Stimulated activated memory B cell treated with anti-CD40 and anti-IgM and Interleukin-4, amounts not matched to agents 10 μg/mL and 1 μg/mL and 100 μg/mL, for 72 hours (primary cell): ENCODE measurements at places on chromosomes 2 and 18.

GRCh38 chr2:145591109-145591809 lies 1071.3 kb upstream of the ZEB2 start:
- no peak for ATAC-seq

GRCh38 chr18:53056064-53056463 lies 716.1 kb downstream of the DCC start:
- ATAC-seq, result no peak

DNA sequence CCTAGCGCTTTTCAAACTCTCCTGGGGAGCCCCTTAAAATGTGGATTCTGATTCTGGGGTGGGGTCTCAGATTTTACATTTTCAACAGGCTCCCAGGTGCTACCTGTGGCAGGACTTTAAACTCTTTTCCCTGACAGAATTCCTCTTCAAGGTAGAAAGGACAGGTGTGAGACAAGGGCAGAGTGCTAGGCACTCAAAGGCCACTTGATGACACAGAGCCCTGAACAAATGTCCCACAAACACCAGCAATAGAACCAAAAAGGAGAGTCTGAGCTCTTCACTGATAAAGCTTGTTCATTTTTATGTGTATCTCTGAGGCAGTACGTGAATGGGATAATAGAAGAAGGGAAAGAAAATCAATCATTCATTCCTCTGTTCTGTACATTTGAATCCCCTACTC lies 77.7 kb upstream of the PELI1 start:
- ATAC-seq, result no peak

GRCh38 chr2:176388861-176389260 lies 119.6 kb downstream of the MTX2 start:
- ATAC-seq, result no peak

GRCh38 chr2:188952901-188953300 lies 21.3 kb upstream of the COL3A1 start:
- ATAC-seq, result no peak

GRCh38 chr2:203612246-203612645 lies 77.1 kb upstream of the RAPH1 start:
- no peak for ATAC-seq

- ATAC-seq, result no peak
These were observed 37.7 kb downstream of the ZC3H15 start for GRCh38 chr2:186523791-186524190.
